Effector memory CD4-positive, alpha-beta T cell (primary cell): ENCODE measurements at places on chromosomes 13 and 19.

DNA sequence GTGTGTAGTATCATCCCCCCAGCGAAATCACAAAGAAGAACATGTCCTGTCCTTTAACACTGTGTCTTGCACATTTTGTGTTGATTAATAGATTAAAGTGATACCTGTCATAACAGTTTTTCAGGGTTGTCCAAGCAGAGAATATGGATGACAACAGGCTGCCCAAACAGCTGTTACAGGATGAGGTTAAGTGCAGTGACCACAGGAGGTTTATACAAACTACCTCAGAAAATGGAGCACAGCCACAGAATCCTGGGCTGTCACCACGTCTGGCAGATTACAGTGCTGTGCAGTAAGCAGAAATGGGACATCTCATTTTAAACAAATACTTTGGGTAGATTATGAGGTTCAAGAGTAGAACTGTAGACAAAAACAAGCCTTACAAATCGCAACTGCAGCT lies 575.6 kb downstream of the DCT start:
- DNase-seq, result no peak

- DNase-seq, result no peak
These were observed 418.1 kb upstream of the ARGLU1 start for GRCh38 chr13:106986033-106986484.

- peak; percentile 72 for DNase-seq
These were observed 28.3 kb downstream of the IL12RB1 start for GRCh38 chr19:18058208-18059009.

DNA sequence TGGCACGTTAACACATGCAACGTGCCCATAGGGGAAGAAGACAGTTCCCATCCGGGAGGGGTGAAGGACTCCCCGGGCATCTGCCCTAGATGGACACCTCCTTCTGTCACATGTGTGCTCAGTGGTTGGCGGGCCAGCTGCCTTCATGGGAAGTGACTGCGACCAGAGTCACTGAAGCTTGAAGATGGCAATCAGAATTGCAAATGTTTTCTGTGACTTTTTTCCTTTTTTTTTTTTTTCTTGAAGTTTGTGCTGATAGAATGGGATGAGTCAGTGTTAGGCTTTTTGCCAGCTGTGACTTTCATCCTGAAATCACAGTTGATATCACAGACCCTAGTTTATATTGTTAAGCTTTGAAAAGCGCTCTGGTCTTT lies 109.2 kb upstream of the MCF2L start:
- no peak for DNase-seq

GRCh38 chr13:53013113-53013512 lies 15.5 kb upstream of the OLFM4 start:
- DNase-seq, result no peak

DNA sequence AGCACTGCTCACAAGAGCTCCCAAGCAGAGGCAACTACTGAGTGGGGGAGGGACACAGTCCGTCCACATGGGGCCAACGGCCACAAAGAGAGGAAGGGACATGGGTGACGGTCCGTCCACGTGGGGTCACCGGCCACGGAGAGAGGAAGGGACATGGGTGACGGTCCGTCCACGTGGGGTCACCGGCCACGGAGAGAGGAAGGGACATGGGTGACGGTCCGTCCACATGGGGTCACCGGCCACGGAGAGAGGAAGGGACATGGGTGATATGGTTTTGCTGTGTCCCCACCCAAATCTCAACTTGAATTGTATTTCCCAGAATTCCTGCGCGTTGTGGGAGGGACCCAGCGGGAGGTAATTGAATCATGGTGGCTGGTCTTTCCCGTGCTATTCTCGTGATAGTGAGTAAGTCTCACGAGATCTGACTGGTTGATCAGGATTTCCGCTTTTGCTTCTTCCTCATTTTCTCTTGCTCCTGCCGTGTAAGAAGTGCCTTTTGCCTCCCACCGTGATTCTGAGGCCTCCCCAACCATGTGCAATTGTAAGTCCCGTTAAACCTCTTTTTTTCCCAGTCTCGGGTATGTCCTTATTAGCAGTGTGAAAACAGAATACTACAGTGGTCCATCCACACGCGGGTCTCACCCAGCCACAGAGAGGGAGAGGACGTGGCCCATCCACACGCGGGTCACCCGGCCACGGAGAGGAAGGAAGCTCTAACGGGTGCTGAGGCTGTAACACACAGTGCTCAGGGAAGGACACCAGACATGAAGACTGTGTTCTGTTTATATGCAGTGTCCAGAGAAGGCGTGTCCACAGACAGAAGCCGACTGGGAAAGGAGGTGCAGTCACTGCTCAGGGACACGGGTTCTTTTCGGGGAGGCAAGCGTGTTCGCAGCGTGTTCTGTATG lies 48.5 kb downstream of the GAS6 start:
- no peak for DNase-seq

DNA sequence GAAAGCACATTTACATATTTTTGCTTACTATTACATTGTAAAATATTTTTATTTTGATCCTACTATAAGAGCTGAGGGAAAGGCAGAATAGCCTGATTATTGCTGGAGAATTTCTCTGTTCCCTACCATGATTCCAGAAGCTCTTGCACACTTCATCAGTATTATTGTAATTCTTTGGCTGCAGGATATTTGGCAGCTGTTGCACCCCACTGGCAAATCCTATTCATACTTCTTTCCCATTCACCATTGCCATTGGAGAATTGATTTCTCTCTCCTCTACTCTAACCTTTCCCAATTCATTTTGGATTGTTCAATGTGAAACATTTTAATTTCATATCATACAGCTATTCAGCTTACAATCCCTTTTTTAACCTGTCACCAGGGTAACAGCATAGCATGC lies 238.0 kb downstream of the GGACT start:
- DNase-seq, result no peak

DNA sequence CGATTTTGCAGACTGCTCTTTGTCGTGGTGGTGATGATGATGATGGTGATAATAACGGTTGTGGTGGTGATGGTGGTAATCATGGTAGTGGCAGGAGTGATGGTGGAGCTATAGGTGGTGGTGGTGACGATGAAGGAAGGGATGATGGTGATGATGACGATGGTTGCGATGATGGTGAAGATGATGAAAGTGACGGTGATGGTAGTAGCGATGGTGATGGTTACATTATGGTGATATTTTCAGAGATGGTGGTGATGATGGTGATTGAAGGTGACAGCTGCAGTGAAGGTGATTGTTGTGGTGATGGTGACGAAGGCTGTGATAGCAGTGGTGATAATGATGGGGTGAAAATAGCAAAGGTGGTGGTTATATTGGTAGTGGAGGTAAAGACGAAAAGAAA lies 2.1 kb upstream of the ADGRE3 start:
- DNase-seq, result no peak

DNA sequence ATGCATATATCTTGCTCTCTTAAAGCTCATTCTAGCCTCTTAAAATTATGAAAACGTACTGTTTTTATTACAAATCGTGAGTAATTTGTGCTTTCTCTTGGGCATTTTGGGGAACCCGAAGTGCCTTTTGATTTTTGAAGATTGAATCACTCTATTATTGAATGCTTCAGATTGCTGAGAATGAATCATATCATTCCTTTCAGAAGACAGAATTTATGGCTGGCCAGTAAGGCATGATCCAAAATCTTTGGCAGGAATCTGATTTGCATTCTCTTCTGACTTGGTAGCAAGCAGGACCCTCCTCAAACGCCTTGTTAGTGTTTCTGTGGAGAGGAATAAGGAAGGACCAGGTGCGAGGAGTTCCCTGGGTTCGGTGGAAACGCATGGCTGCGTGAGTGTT lies 49.5 kb downstream of the STARD13 start:
- no peak for DNase-seq

- DNase-seq, result no peak
These were observed 5.9 kb downstream of the LRRC4B start for GRCh38 chr19:50562329-50562728.

GRCh38 chr13:51966186-51966585 lies 45.1 kb downstream of the ATP7B start:
- DNase-seq, result no peak

DNA sequence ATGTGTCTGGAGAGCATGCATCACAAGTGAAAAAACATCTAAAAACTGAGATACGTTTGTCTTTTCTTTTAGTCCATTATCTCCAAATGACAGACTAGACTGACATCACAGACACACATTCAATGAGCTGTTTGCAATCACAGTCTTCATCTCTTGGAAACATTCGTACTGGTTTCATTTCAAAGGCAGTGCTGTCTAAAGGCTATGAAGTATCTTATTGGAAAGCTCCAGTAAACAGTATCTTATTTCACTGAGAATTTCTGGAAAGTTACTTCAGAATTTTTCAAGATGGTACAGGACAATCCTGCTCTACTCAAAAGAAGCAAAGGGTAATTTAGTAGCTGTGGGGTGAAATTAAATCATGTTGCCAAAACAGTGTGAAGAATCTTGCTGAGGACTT lies 53.5 kb upstream of the TNFRSF19 start:
- no peak for DNase-seq

DNA sequence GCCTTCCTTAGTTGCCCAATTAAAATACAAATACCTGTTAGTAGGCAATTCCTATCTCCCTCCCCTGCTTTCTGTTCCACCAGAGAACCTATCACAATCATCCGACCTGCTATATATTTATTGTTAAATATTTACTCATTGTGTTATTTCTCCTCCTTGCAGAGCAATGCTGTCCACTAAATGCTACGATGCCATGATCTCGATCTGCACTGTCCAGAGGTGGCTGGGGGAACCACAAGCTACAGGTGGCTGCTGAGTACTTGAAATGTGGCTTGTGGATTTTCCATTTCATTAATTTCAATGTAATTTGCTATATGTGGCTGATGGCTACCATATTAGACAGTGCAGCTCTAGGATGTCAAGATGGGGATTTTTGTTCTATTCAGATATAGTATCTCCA lies 5.1 kb downstream of the KLK6 start:
- DNase-seq, result no peak

- no peak for DNase-seq
These were observed 45.8 kb downstream of the RUBCNL start for GRCh38 chr13:46341112-46341711.

GRCh38 chr19:17105556-17105955 lies 30.0 kb downstream of the MYO9B start:
- no peak for DNase-seq

- no peak for DNase-seq
These were observed 18.7 kb downstream of the HCN2 start for GRCh38 chr19:608155-609003.

DNA sequence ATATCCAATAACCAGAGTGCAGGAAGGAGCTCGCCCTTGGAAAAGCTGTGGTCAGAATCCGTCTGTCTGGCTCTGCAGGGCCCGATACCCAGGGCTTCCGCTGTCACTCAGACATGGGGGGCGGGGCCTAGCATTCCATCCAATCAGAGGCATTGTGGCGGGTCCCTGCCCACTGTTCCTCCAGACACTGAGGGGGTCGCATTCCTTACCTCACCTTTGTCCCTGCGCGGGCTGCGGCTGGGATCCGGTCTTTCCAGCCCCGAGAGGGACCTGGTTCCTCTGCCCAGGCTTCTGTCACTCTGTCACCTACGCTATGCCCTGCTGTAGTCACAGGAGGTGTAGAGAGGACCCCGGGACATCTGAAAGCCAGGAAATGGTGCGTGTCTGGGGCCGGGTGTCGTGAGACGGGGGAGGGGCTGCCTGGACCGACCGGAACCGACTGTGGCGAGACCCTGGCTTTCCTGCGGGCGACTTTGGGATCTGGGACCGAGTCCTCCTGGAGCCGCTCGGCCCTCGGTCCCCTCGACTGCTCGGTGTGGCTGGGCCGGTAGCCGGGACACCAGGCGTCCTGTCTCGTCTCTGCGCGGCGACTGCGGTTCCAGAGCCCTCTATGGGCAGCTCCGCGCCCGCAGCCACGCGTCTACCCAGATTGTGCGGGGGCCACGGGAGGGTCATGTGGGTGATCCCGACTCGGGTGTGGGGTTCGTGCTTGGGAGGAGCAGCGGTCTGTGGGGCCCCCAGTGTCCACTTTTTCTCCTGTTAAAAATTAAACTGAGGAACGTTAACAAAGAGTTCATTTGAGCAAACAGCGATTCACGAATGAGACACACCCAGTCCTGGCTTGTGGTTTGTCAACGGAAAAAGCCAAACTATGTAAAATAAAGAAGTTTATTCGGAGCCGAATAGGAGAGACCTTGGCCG lies at the start of gene ZNF69:
Gene ZNF69, plus strand, starts transcription at position 172 of the 921 bp plus-strand sequence. Its CDS starts 142 bp downstream, at position 314.
- DNase-seq, result peak; percentile 20

DNA sequence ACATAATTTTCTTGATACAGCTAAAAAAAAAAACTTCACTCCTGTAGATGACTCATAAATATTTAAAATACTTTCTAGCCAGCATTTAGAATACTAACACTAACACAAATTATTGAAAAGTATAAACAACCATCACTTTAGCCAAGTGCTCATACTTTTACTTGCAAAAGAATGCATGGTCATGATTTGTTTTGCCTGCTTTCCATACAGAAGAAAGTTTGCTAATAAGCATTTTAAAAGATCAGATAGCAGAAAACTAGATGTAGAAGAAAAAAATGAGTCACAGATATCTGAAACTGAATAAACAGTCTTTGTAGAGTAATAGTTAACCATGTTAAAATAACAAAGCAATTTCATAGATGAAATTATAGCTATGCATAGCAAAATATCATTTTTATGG lies 2280.4 kb upstream of the PCDH20 start:
- DNase-seq, result no peak

- no peak for DNase-seq
These were observed 25.0 kb downstream of the ERCC5 start for GRCh38 chr13:102870677-102871415.

DNA sequence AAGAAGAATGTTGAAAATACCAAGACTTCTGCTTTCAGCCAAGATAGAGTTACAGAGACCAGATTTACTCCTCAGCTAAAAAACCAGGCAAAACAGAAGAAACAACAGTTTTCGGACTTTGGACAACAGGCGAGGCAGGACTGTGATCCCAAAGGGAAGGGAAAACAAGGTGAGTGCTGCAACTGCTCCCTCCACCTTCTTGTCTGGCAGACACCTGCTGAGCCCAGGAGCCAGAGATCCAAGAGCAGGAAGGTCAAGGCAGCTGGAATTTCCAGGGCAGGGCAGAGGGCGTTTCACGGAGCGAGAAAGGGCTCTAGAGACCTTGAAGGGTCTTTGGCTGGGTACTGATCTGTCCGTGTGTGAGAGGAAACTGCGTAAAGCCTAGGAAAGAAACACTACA lies 32.9 kb upstream of the SLC7A9 start:
- DNase-seq, result no peak

GRCh38 chr13:37648609-37649008 lies 50.0 kb upstream of the POSTN start:
- no peak for DNase-seq

DNA sequence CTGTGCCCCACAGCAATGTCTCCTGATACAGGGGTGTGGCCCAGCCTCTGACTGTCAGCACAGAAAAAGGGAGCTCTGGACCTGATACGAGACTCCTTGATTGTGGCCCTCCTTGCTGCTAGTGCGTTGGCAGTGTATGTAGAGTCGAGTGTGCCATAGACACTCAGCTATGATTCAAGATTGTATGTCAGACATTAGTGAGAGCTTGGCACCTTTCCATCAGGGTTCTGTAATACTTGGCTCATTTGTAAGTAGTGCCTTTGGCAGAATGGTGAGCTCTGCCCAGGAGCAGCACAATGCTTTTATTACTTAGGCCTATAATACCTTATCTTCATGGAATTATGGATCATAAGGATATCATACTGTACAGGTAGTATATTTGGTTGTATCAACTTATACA lies 83.4 kb downstream of the ATP8A2 start:
- DNase-seq, result no peak

- DNase-seq, result no peak
These were observed 358.9 kb upstream of the NBEA start for GRCh38 chr13:34583181-34583580.

- DNase-seq, result no peak
These were observed 245.6 kb downstream of the DACH1 start for GRCh38 chr13:71621174-71622124.
